ENCODE measurements at places on chromosomes 4 and X. TPM values are rescaled to one million over a fixed set of nuclear protein-coding genes. Genes with fewer than 3 reads are reported as not detected.

DNA sequence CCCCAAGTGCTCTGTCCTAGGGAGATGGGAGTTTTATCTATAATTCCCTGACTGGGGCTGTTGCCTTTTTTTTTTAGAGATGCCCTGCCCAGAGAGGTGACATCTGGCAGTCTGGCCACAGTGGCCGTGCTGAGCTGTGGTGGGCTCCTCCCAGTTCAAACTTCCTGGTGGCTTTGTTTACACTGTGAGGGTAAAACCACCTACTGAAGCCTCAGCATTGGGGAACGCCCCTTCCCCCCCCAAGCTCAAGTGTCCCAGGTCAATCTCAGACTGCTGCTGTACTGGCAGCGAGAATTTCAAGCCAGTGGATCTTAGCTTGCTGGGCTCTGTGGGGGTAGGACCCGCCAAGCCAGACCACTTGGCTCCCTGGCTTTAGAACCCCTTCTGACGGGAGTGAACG lies 38.3 kb upstream of the CBLL2 start:
- DNase-seq, result no peak

DNA sequence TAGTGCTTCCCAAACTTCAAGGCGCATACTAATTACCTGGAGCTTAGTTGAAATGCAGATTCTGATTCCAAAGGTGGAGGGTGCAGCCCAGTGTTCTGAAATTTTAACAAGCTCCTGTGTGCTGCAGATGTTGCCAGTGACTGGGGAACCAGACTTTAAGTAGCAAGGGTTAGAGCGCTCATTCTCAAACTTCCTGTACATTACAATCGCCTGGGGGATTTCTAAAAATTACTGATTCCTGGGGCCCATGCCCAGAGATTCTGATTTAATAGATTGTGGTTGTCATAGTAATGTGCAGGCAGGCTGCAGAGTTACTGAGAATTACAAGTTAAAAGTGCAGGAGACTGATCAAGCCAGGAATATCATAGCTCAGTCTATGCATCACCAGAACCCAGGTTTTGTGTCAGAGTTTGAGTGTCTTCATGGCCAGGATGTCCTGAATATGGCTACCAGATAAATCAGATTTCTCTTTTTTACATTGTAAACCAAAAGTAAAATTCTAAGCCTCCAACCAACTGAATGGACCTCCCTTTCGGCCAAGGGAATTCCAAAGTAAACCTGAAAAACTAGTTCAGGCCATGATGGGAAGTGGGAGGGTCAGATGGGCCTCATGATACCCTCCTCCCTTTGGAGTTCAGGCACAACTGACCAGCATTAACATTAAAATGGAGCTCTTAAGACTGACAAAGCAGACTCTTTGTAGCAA lies 121.6 kb downstream of the ATXN3L start:
- no peak for DNase-seq

- DNase-seq, result no peak
Measured at GRCh38 chr4:90174621-90175023, 47.4 kb downstream of the CCSER1 start.

DNA sequence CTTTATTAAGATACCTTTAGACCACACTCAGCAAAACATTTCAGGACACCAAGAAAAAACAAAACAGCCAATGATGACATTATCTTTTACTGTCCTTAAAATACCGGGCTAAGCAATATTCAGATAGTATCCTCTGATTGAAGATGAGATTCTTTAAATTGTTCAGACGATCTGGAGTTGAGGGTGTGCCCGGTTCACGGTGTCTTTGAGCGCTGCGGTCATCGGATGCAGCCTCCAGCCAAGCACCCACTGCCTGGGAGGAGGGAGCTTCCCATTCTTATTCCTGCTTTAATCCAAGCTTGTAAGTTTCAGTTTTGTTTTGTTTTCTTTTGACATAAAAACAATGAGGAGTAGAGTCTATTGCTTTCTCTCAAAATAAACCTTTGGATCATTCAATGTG lies 14.1 kb downstream of the FAM149A start:
- DNase-seq, result no peak

DNA sequence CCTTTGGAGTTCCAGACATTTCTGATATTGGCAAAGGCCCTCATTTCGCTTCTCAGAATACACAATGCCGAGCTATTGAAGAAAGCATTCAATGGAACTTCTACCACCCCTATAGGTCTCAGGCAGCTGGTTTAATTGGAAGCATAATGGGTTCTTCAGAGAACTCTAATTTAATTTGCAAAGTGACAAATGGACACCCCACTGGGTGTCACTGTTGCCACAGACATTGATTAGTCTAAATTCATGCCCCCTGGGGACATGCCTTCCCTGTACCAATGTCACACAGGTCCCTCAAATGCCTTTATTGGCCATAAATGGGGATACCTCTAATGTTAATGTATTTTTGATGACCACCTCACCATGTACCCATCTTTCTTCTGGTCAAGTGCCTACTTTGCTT lies 22.9 kb upstream of the TMEM255A start:
- no peak for DNase-seq

DNA sequence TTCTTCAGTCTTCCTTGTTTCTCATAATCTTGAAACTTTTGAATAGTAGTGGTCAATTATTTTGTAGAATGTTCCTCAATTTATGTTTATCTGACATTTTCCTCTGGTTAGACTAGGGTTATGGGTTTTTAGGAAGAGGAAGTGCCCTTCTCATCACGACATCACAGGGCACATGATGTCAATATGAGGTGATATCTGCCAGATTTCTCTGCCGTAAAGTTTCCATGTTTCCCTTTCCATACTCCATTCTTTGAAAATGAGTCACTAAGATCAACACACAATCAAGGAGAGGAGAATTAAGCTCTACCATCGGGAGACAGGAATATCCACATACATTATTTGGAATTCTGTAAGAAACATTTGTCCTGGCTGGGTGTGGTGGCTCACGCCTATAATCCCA lies 28.4 kb downstream of the RP2 start:
- DNase-seq, result no peak

Gene TEC
- 5.3 TPM for total RNA-seq
